ENCODE measurements at places on chromosomes 11 and 22.

- DNase-seq: no peak
Measured at GRCh38 chr11:3099178-3099577, 42.0 kb upstream of the CARS1 start.

DNA sequence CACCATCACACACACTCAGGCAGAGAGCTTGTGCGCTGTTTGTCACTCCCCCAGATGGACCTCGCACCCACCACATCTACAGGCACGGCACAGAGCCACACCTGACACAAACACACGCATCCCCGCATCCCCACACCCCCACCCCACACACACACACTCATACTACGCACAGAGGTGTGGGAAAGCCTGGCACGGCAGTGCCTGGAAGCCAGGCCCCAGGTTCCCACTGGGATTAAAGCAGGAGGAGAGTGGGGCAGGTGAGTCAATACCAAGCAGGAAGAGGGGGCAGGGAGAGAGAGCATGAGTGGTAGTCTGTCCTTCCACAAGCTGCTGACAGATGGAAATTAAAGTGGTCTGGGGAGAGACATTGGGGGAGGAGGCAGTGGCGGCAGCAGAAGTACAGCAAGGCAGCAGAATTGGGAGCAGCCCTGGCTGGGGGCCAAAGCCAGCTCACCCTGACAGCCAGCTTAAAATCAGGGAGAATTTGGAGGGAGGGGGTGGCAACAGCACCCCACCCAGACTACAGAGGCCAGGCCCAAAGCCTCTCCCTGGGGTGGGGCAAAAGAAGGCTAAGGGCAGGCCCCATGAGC lies 20.7 kb downstream of the TNKS1BP1 start:
- DNase-seq: no peak

DNA sequence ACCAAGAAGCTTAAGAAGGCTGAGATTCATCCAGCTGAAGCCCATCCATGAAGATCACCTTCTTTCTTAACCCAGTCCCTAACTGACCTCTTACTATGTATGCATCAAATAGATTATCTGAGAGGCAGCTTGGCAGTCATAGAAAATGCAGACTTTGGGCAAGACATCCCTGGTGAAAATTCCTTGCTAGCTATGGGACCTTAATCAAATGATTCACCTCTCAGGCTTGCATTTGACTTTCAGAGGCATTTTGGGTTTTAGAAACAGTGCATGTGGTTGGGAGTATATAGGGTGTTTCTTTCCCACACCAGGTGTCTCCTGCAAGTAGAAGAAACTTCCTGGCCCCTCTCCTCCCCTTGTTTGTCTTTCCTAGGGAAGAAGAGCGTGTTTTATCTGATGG lies 188.5 kb upstream of the ISX start:
- DNase-seq: no peak

DNA sequence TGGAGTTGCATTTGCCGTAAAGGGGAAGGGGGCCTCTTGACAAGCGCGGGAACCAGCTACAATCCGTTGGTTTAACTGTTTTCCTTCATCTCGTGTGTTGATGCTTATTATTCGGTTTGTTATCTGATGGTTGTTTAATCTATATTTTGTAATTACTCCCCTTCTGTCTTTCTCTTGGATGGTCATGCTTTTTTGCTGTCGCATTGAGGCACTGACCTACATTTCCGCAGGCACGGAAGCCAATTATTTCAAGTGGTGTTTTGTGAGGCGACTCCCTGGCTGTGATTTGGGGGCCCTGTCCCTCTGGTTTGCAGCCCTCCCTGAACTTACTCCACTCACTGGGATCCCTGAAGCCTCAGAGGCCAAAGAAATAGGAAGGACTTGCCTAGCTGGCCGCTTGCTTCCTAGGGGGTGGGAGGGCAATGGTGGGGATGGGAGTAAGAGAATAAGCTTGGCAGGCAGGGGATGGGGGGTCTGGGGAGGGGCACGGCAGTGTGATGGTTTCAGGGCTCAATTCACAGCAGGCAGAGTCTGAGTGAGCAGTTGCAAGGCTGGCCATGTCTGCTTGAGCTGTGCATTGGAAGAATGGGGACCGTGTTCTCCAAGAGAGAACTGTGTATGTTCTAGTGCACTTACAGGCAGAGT lies 165.8 kb upstream of the B3GAT1 start:
- DNase-seq: no peak

- no peak for DNase-seq
Measured at GRCh38 chr11:119791701-119792151, 62.7 kb upstream of the NECTIN1 start.

DNA sequence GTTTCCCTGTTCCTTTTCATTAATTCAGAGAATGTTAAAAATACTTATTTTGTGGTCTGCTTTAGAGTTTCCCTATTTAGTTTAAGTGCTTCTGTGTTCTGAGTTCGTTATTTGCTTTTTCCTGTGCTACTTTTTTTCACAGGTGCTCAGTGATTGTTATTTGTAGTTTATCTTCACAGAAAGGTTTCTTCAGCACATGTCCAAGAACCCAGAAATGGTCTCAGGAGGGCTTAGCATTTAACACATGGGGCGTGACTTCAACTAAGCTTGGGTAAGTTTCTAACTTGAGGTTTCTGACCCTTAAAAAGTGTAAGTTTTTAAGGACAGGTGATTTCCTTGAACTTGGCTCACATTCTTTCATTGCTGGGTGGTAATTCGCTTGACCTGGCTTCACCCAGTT lies 157.3 kb downstream of the AASDHPPT start:
- DNase-seq: no peak
